Stimulated activated CD4-positive, alpha-beta T cell treated with anti-CD3 and anti-CD28 coated beads, TNF-alpha, amount 100 ng/mL, for 1 hour (primary cell): ENCODE measurements at places on chromosomes 5 and 9.
A peak's percentile ranks its signal among the peaks of the same experiment; 100 is the strongest.

DNA sequence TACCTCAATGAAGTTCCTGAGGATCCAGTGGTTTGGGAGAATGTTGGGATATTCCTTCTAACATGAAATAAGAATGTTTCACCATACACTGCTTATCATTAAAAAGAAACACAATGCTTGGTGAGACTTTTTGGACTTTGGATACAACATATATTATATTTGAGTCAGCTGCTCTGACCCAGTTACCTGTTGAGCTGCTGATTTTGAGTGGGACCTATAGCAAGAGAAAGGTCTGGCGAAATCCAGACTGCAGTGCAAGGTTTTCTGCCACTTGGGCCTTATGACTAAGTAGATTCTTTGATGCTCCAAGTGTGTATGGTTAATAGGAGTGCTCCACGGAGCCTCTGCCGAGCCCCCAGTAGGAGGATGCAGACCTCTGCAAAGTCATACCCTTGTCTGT is 10.0 kb upstream of the RALGPS1 start:
- DNase-seq = no peak

DNA sequence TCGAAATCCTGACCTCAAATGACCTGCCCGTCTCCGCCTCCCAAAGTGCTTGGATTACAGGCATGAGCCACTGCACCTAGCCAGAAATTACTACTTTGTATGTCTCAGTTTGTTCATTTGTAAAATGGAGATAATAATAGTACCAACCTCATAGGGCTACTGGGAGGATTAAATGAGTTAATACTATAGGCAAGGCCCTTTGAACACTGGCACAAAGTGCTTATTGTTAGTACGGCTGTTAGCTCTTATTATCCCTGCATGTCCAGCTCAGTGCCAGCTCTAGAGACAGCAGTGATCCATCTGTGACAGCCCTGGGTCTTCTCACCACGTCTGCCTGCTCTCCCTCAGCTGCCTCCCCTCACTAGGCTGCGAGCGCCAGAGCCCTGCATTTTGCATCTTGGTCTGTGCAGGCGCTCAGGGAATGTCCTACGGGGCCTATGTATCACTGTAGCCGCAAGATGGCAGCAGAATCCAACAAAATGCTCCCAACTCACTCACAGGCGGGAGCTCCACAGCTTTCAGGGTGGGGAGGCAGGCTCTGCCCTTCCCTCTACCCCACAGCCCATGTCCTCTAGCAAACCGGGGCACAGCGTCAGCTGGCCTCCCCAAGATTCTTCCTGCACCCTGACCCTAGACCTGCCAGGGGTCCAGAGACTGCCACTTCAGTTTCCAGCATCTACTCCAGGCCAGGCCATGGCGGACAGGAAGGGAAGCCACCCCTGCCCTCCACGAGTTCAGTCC is 17.7 kb upstream of the AKNA start:
- peak; percentile 54 for DNase-seq

- no peak for DNase-seq
These were observed 150.3 kb upstream of the SLC28A3 start for GRCh38 chr9:84490842-84491325.

DNA sequence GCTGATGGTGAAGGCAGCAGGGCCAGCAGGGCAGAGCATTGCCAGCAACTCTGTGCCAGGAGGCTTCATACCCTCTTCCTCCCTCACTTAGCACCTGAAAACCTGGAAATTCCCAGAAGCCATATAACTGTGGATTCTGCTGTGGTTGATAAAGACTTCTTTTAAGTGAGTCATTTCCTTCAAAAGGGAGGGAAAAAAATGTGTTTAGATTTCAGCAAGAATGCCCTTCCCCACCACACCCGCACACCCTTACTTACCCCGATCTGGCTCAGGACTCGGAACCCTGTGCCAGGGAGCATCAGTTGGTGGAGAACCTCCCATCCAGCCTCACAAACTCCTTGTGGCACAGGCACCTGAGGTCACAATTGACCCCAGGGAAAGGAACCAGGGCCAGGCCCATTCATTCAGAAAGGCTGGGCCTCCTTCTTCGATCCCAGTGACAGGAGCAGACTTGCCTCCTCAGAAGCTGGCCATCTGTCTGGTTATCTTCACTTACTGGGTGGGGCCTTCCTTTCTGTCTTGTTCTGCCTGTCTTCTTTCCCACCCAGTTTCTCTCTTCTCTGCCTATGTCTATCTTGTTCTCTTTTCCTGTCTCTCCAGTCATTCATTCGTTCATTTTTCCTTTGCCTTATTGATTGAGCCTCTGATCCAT is 62.6 kb downstream of the PLAC8L1 start:
- no peak for DNase-seq

- no peak for DNase-seq
These were observed 306.4 kb downstream of the ZSWIM6 start for GRCh38 chr5:61638476-61638875.

GRCh38 chr5:45774528-45774927 is 78.3 kb upstream of the HCN1 start:
- no peak for DNase-seq

DNA sequence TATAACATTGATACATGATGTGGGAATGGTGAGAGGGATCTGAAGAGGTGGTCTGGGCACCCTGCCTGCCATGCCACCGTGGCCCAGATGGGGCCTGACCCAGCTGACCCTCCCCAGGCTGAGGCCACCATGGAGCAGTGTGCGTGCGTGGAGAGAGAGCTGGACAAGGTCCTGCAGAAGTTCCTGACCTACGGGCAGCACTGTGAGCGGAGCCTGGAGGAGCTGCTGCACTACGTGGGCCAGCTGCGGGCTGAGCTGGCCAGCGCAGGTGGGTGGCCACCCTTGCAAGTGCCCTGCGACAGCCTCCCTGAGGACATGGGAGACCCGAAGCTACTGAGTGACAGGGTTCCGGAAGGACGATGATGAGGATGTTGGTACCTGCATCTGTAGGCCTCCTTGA is 7.2 kb downstream of the RMND5B start:
- DNase-seq = no peak

- no peak for DNase-seq
These were observed 679 bp downstream of the B4GALT1 start for GRCh38 chr9:33166231-33167083.

- no peak for DNase-seq
These were observed 6.0 kb upstream of the NEK6 start for GRCh38 chr9:124251605-124252378.

DNA sequence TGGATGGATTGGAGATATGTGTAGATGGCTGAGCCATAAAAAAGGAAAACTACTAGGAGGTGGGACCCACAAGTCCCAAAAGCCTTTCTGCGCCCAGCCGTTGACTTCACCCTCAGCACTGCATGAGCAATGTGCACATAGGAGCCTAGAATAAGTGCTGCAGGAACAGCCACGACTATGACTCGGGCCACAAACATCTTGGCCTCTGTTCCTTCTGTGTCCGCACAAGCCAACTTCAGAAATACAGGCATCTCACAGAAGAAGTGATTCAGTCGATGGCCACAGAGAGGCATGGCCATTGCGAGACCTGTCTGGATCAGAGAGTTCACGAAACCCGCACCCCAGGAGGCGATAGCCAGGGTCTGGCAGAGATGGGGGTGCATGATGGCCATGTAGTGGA is 587 bp downstream of the OR2Y1 start:
- DNase-seq = no peak

- DNase-seq = no peak
These were observed 96.7 kb upstream of the SEMA6A start for GRCh38 chr5:116671211-116671736.

GRCh38 chr5:54991416-54991815 is 6.0 kb upstream of the ESM1 start:
- DNase-seq = no peak
